ENCODE measurements at places on chromosomes 12 and 14.

- DNase-seq: no peak
Measured at GRCh38 chr12:848882-849527, 96.6 kb downstream of the WNK1 start.

DNA sequence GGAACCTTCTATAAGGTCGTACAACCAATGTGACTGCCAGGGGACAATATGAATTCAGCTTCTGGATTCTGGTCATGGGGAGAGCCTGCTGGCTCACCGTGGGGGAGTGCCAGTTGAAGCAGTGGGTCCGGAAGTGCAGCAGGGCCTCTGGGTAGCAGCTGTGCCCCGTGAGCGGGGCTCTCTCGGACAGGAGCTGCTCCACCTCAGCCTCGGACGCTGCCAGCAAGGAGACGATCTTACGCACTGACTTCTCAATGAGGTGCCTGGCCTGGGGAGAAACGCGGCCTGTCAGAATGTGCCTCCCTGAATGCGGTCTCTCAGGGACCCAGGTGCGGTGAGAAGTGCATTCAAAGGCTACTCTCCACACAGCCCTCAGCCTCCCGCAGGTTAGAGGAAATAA is 42.0 kb downstream of the LGMN start:
- DNase-seq: no peak

DNA sequence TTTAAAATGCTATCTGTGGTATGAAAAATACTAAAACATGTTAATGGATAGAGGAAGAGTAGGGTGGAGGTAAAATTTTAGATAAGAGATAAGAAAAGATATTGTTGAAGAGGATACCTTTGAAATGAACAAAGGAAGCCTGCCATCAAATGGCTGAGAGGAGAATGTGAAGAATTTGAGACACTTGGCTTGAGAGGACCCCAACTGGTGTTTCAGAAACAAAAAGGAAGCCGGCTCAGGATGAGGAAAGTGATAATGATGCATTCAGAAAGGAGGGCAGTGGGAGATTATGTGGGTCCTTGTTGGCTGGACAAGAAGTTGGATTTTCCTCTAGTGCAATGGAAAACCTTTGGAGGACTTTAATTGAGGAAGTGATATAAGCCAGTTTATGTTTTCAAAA is 264.4 kb downstream of the DUSP6 start:
- DNase-seq: no peak

DNA sequence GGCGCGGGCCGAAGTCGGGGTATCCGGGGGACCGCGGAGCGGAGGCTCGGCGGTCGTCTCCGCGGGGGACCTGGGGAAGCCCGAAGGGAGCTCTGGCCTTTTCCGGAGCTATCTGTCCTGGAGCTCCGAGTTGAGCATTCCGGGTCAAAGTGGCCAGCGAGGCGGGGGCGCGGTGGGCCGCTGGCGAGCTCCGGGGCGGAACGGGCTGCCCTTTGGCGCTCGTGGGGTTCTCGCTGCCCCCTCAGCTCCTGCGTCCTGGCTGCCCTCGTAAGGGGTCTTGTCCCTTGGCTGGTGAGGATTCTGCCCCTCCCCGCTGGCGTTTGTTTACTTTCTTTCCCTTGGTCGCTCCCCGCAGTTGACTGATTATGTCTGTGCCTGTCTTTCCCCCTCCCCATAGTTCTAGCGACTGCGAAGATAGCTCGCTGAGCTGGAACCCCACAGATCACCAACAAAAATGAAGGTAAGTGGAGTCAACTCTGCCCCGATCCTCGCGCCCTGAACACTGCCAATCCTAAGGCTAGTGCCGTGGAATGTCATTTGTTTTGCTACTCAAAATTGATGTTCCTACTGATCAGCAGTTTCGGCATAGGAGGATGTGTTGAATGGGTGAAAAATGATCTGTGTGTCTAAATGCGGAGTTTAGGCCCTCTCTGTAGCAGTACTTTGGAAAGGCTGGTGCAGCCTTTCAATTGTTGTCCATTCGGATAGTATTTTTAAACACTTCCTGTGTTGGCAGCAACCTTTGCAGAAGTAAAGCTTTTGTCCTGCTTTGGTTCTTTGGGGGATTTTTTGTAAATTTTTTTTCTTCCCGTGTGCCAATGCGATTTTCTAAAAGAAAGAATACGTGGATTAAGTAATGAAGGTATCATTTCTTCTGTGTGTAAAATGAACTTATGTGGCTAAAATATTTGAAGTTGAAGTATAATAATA is 1.3 kb downstream of the ARID4A start:
- peak; percentile 17 for DNase-seq

DNA sequence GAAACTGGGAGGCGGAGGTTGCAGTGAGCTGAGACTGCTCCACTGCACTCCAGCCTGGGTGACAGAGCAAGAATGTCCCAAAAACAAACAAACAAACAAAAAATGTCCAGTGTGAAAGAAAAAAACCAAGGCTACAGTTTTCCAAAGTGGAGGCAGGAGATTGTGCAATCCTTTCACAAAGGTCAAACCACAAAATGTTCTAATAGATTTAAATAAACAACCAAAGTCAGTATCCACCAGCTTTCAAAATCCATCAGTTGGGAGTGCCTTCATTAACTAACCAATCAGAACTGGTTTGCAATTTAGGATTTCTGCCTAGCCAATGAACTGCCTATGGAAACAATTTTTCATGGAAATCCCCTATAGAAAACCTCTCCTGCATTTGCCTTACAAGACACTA is 52.3 kb upstream of the TRIM9 start:
- DNase-seq: no peak

DNA sequence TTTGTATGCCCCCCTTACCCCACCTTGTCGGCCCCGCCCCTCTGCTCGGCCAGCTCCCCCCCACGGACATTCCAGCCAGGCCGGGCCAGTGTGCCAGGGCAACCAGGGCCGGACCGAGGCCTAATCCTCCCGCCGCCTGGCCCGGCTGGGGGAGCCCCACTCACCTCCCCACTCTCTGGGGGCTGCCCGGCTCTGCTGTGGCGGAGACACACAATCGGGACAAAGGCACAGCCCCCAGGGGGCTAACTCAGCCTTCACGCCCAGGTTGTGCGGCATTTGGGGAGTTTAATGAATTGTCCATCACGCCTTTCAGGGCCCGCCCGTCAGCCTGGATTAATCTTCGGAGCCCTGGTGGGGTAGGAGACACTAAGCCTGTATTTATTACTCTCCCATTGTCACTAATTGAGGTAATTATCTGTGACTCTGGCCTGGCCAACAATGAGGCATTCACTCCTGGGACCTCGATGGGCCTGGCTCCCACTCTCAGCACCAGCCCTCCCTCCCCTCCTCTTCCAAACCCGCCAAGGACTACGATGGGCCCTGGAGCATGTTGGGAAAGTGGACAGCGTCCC is 8.7 kb downstream of the WNT1 start:
- no peak for DNase-seq

GRCh38 chr12:47080725-47081502 is 1.2 kb upstream of the AMIGO2 start:
- peak; percentile 44 for DNase-seq

DNA sequence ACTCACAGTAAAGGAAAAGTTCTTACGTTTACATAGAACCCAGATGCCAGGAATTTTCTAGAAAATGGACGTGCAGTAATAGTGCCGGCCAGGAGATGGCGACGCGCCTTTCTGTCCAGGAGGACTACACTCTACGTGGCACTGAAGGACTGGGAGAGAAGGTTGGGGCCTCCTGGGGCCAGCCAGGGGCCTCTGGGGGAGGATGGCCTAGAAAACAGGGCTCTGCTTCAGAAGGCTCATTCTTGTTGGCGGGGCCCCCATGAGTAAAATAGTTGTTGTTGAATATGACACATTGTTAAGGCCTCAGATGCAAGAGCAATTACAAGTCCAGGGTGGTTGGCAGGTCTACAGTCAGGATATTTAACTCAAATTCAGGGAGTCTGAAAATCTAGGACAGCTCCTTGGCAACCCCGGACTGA is 120.1 kb upstream of the MAX start:
- peak; percentile 60 for DNase-seq

DNA sequence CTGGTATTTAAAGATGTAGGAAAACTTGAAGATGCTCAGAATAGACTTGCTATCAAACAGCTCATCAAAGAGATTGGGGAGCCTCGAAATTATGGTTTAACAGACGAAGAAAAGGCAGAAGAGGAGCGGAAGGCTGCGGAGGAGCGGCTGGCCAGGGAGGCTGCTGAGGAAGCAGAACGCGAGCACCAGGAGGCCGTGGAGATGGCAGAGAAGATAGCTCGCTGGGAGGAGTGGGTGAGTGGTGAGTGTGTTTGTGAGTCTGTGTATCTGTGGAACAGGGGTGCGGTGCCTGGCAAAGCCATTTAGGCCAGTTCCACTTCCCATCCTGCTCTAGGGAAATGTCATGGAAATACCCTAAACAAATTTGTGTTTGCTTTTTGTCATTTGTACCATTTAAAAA is 19.2 kb upstream of the PAPOLA start:
- DNase-seq: no peak

GRCh38 chr12:43493261-43493797 is 58.7 kb downstream of the ADAMTS20 start:
- no peak for DNase-seq

DNA sequence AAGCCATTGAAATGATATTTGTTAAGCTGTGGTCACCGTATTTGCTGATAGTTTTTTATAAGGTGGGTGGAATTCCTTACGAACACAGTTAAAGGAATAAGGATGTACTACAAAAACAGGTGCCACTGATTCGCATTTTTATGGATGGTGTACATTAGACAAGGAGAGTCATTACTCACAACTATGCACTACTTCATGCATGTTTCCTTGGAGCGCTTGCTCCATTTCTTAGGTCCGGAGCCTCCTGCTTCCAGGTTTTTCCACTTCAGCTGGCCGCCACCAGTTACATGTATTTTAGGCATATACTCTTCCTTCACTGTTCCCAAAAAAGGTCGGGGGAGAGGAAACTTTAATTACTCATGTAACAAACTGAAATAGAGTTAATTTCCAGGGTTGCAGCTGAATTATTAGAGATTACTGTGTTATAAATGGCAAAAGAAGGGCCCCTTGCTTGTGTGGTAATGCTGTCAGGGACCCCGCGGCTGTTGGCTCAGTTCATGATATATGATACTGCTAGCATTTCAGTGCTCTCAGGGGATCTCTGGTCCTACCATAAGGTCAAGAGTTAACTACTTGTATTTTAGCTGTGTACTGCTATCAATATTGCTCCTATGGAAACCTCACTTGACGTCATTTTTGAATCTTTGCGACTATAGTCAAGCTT is 454.7 kb downstream of the NPAS3 start:
- DNase-seq: no peak

GRCh38 chr14:81472096-81472800 is 61.4 kb downstream of the SEL1L start:
- DNase-seq: no peak

- DNase-seq: no peak
Measured at GRCh38 chr14:83151571-83151970, 1617.9 kb upstream of the SEL1L start.

DNA sequence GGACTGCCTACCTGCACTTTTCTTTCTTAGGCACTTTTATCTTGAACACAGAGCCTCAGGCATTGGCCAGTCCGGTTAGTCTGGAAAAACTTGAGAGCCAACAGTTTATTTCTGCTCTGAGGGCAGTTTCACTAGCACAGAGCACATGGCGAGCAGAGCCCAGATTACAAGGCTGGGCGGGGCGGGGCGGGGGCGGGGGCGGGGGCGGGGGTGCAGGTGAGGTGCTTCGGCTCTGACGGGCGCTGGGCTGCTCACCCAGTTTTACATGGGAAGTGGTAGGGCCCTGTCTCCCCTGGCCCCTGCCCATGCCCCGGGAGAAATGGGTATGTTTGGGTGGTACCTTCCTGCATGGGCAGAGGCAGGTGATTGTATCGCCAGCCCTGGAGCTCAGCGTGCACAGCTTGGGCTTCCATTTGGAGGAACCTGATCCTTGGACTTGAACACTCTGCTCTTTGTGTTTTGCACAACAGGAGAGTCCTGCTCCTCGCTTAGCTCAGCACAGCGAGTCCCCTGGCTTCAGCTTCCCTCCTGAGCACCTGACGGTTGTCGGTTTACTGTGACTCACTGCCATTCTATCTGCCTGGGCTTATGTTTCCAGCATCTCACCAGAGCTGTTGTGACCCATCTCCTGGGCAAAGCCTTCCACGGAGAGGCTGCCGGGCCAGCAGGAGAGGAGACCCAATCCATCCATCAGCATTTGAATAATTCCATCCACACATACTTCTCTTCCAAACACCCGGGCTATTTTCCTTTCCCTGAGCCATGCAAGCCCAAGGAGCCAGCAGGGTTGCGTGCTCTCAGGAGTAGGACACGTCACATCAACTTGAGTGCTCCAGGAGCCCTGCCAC is 108.5 kb downstream of the ARF6 start:
- peak; percentile 70 for DNase-seq

DNA sequence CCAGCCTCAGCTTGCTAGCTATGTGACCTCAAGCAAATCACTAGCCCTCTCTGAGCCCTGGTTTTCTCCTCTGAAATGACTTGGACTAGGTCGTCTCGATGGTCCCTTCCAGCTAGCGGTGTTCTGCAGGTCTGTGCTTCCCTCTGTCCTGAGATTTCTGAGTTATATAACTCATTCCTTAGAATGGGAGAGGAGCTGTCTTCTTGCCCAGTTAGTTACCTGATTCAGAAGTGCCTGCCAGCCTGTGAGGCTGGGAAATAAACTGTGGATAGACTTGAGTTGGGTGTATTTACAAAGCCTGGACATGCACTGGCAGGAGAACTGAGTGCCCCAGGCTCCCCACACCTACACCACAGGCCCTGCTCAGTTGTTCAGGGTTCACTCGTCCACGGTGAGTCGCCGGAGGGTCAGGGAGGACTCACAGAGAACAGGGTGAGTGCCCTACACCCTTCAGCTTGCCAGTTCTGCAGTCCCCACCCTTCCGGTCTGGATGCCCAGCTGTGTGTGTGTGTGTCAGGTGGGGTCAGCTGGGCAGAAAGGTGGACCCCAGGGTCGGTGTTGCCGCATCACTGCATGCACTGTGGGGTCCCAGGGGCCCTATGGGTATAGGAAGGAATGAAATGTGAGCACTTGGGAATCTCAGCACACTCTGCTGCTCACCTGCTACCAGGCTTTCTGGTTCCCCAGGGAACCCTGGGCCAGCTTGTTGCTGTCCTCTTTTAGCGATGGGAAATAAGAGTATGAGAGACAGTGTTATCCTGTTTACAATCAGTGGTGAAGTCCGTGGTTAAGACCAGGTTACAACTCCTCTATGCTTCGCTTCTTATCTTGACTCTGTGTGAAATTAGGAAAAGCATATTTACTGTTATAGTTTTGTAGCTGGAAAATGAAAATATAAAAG is 348.2 kb downstream of the DPF3 start:
- no peak for DNase-seq

- DNase-seq: no peak
Measured at GRCh38 chr14:93764211-93764659, 24.1 kb downstream of the PRIMA1 start.

DNA sequence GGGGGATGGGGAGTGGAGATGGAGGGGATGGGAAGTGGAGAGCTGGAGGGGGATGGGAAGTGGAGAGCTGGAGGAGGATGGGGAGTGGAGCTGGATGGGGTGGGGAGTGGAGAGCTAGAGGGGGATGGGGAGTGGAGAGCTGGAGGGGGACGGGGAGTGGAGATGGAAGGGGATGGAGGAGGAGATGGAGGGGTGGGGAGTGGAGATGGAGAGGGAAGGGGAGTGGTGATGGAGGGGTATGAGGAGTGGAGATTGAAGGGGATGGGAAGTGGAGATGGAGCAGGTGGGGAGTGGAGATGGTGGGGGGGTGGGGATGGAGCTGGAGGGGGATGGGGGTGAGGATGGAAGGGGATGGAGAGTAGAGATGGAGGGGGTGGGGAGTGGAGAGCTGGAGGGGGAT is 26.1 kb downstream of the NCOR2 start:
- no peak for DNase-seq

GRCh38 chr14:102573591-102574046 is 18.8 kb upstream of the RCOR1 start:
- peak; percentile 26 for DNase-seq

Measured in GM20000 (cell line).